ENCODE measurements at places on chromosomes 4 and X.
A peak's percentile ranks its signal among the peaks of the same experiment; 100 is the strongest.

GRCh38 chr4:78168029-78168428 lies 110.9 kb downstream of the FRAS1 start:
- no peak for DNase-seq

GRCh38 chr4:20778896-20779295 lies 78.6 kb downstream of the PACRGL start:
- no peak for DNase-seq

- DNase-seq: no peak
These were observed 47.2 kb downstream of the CXCL1 start for GRCh38 chr4:73916172-73916925.

GRCh38 chr4:118221227-118221800 lies 131.5 kb downstream of the PRSS12 start:
- no peak for DNase-seq

DNA sequence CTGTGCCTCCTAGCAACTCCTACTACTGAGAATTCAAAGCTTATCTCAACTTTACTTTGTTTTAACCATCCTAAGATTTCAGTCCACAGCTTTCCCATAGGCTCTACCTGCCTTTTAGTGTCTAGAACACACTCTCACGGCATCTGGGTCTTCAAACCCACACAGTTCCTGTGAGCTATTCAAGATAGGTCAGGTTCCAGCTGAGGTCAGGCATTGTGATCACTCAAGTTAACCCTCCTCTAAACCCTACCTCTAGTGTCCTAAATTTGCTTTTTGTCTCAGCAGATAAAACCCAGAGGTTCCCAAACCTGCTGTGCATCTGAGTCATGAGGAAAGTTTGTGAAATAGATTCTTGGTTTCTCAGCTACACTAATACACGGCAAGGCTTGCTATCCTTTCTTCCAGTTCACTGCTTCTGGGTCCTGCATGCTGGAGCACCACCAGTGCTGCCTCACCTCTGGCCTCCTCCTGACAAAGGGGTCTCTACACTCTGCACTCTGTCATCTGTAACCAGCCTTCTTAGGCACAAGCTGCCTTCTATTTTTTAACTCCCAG lies 324.6 kb upstream of the MAGEB2 start:
- DNase-seq: no peak

GRCh38 chr4:89739311-89739988 lies 97.5 kb downstream of the SNCA start:
- no peak for DNase-seq

DNA sequence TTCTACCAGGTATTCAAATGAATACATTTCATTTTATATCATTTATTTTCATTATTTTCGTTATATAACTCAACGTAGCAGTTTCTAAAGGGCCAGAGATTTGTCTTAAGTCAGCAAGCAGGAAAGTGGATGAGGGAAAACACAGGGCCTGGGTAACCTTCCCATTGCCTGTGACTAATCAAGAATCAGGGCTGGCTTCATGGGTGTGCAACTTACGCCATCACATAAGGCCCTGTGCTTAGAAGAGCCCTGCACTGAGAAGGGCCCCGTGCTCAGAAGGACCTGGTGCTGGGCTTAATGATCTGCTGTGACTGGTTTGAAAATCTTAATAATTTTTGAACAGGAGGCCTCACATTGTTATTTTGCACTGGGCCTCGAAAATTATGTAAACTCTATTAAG lies 65.4 kb upstream of the FAM9C start:
- no peak for DNase-seq

- no peak for DNase-seq
These were observed 78.6 kb downstream of the PALLD start for GRCh38 chr4:168575473-168575872.

DNA sequence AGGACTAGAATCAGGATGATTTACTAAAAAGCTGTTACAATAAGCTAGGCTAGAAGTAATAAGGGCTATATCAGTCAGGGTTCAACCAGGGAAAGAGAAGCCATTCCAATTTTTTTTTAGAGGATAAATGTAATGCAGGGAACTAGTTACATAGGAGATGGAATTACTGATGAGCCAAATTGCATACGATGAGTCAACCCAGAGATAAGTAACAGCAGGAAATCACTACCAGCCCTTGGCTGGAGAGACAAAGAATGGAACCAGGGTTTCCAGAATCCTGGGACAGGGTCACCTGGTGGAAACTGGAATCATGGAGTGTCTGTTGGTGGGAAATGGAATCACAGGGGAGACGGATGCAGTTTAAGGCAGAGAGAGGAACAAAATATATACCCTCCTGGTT lies 13.1 kb upstream of the MAGEA4 start:
- DNase-seq: no peak

GRCh38 chrX:96713303-96713702 lies 28.7 kb downstream of the DIAPH2 start:
- DNase-seq: no peak

DNA sequence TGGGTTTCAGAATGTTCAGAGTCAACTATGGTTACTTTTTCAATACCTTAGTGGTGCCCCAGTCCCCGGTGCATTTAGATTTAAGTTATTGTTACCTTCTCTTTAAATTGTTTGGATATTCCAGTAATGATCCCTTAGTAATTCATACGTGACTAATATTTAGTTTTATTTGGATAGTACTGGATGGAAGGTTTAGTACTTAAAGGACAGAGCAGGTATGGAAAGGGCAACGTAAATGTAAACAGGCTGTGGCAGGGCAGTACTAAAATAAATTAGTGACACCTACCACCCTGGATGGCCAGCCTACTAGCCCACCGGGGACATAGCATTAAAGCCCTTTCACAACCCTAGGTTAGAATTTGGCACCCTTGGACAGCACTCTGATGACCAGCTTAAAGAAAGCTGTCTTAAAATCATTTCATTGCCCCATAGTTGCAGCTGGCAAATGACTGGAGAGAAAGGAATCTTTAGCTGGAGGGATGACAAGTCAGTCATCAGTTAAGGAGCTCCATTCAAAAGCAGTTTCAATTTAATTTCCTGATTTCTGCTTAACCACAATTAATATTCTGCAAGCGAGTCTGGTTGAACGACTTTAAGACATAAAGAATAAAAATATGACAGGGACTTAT lies 16.4 kb downstream of the PLP1 start:
- no peak for DNase-seq

DNA sequence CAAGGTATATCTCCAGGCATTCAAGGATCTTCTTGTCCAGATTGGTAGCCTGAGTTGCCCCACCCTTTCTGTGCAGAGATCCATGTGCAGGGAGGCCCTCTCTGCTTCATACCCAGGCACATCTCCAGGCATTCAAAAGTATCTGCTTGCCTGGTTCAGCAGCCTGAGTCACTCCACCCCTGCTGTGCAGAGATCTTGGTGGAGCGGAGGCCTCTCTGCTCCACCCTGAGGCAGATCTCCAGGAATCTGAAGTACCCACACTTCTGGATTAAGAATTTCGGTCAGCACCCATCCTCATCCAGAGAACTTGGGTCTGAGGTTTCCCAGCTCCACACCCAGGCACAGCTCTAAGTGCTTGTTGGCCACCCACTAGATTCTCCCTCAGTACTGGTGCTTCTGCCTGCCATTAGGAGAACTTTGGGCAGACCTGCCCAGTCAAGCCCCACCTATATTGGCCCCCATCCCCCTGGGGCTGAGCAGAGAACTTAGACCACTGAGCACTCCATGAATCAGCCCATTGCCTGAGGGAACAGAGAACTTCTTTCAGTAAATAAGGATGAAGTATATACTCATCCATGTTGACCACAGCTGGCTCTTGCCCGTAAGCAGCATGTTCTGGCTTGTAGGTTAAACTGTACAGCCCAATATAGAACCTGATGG lies 199.5 kb upstream of the ZCCHC13 start:
- DNase-seq: no peak

DNA sequence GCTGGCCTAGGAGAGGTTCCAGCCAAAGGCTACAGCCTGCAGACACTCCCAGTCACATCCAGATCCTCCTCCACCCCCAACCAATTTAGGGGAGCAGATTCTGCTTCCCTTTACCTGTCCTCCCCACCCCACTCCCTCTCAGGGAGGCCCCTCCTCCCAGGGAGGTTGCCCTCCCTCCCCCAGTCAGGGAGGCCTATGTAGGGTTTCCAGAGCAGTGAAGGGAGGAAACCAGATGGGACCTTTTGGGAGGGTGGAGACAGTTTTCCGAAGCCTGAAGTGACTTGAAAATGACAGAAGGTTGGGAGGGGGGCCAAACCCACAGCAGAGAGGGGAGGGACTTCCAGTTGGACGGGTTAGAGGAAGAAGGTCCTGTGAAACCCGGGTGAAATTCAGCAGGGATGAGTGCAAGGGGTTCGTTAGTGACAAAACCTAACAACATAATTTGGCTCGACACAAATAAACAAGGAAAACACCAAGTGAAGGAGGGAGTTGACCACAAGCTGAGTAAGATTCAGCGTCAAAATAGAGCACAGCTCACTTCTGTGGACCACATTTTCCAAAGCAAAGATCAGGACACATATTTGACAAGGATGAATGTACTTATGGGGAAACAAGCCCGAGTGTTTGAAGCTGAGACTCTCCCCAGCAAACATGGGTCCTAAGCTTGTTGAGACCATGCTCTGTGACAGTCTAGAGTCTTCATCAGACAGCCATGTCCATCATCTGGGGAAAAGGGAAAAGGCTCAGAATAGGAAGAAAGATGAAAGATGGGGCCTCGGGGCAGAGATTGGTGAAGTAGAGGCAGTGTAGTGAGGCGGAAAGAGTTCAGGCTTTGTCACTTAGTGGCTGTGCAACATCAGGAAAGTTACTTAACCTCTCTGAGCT lies 46.4 kb downstream of the PRPS1 start:
- DNase-seq: no peak

GRCh38 chr4:6153874-6154273 lies 46.5 kb downstream of the JAKMIP1 start:
- DNase-seq: no peak

GRCh38 chr4:76160355-76160754 lies 12.2 kb upstream of the NUP54 start:
- DNase-seq: no peak

- DNase-seq: no peak
These were observed 1030.9 kb downstream of the FSTL5 start for GRCh38 chr4:161132715-161133425.

GRCh38 chr4:123398853-123399626 lies 2.4 kb downstream of the SPRY1 start:
- DNase-seq: peak; percentile 50

DNA sequence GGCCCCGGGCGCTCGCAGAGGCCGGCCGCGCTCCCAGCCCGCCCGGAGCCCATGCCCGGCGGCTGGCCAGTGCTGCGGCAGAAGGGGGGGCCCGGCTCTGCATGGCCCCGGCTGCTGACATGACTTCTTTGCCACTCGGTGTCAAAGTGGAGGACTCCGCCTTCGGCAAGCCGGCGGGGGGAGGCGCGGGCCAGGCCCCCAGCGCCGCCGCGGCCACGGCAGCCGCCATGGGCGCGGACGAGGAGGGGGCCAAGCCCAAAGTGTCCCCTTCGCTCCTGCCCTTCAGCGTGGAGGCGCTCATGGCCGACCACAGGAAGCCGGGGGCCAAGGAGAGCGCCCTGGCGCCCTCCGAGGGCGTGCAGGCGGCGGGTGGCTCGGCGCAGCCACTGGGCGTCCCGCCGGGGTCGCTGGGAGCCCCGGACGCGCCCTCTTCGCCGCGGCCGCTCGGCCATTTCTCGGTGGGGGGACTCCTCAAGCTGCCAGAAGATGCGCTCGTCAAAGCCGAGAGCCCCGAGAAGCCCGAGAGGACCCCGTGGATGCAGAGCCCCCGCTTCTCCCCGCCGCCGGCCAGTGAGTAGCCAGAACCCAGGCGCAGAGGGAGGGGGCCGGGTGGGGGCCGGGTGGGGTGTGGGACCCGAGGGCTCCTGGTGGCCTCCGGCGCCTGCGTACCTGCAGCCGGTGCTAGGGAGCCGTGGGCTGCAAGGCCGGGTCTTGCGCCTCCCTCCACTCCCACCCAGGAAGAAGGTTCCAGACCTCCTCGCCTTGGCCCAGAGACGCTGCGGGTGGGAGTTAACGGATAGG lies 534 bp downstream of the MSX1 start:
- DNase-seq: no peak

- DNase-seq: no peak
These were observed 58.5 kb upstream of the HELT start for GRCh38 chr4:184959786-184960185.
